ENCODE measurements at places on chromosomes 3 and 15. TPM values are rescaled to one million over a fixed set of nuclear protein-coding genes. Genes with fewer than 3 reads are reported as not detected.

Gene TEX55
- not detected for polyA plus RNA-seq

DNA sequence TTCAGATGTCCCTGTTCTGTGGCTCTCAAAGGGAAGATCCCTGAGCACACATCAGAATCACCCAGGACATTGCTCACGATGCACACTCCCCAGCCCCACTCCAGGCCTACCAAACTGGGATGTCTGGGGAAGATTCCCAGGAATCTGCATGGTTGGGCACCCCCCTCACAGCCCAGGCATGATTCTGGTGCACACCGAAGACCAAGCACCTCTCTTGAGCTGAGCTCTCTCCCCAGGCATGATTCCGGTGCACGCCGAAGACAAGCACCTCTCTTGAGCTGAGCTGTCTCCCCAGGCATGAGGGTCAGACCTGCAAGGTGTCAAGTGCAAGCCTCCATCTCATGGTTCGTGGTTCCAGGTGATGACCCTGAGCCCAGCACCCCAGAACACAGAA is 112.2 kb upstream of the MEF2A start:
- DNase-seq = no peak

- no peak for DNase-seq
These were observed 126.8 kb downstream of the GSK3B start for GRCh38 chr3:119967353-119968006.

- DNase-seq = peak; percentile 85
These were observed 383.1 kb upstream of the TPRG1 start for GRCh38 chr3:188788621-188789081.

DNA sequence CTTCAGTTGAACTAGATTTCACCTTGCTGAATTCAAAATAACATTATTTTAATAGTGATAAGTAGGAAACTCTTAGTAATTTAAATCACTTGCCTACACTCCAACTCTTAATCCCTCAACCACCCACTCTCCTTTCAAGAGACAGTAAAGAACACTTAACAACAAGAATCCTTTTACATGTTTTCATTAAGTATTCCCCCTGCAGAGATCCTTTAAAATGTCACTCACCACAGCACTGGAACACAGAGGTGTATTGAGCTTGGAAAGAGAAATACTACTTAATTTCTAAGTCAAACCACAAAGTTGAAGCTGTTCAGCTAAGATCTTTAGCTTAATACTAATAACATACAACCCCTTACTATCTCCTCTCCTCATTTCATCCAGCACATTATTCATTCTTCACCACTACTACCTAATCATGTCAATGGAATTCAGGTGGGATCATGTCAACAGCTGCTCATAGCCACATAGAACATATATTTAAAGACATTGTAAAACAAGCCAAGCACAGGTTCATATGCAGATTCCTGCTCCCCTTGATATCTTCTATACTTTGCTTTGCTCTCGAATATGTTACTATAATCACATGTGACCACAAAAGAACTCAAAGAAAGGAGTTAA is 40.5 kb downstream of the IMPG2 start:
- DNase-seq = no peak

- DNase-seq = no peak
These were observed 14.3 kb downstream of the TPRG1 start for GRCh38 chr3:189186101-189186500.
